Naive B cell (primary cell): ENCODE measurements at places on chromosomes 13 and 19. TPM values are rescaled to one million over a fixed set of nuclear protein-coding genes. Genes with fewer than 3 reads are reported as not detected.

DNA sequence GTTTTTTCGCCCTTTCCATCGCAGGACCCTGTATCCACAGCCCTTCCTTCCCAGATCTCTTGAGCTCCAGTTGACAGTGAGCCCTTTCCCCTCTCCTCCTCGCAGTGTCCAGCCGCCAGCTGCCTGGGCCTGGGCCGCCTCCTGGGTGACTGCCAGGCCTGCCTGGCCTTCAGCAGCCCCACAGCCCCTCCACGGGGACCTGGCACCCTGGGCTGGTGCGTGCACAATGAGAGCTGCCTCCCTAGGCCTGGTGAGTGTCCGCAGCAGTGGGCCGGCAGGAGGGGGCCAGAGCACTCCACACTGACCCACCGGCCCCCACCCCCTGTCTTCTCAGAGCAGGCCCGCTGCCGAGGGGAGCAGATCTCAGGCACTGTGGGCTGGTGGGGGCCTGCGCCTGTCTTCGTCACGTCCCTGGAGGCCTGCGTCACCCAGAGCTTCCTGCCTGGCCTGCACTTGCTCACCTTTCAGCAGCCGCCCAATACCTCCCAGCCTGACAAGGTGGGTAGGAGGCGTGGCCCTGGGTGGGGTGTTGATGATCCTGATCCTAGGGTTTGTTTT, 19.0 kb downstream of the MEGF8 start:
- H3K27me3 ChIP-seq: no peaks in the 10 kb centered on the region
- no peak for DNase-seq
- peaks cover 4% of the 10 kb centered on the region for H3K4me1 ChIP-seq
- no peak overlapping the region for H3K27ac ChIP-seq

DNA sequence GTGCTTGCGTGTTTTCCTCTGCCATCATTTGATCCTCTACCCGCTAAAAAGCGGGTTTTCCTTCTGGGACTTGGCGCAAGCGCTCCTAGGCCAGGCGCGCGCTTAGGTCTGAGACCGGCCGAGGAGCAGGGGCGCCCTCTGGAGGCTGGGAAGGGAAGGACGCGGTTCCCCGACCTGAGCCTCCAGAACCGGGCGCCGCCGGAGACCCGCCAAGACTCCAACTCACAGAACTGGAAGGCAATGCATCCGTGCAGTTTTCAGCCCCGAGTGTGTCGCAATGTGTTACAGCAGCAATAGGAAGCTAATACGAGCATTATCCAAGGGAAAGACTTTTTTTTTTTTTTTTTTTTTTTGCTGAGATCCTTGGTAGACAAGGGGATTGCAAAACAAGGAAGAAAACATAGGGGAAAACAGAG, 190.9 kb downstream of the COL4A1 start:
- H3K27ac ChIP-seq: no peak overlapping the region
- peaks cover 22% of the 10 kb centered on the region for H3K27me3 ChIP-seq
- no peaks in the 10 kb centered on the region for H3K36me3 ChIP-seq
- no peak overlapping the region for H3K4me3 ChIP-seq
- peak; percentile 9 for DNase-seq
- peaks cover 6% of the 10 kb centered on the region for H3K4me1 ChIP-seq

DNA sequence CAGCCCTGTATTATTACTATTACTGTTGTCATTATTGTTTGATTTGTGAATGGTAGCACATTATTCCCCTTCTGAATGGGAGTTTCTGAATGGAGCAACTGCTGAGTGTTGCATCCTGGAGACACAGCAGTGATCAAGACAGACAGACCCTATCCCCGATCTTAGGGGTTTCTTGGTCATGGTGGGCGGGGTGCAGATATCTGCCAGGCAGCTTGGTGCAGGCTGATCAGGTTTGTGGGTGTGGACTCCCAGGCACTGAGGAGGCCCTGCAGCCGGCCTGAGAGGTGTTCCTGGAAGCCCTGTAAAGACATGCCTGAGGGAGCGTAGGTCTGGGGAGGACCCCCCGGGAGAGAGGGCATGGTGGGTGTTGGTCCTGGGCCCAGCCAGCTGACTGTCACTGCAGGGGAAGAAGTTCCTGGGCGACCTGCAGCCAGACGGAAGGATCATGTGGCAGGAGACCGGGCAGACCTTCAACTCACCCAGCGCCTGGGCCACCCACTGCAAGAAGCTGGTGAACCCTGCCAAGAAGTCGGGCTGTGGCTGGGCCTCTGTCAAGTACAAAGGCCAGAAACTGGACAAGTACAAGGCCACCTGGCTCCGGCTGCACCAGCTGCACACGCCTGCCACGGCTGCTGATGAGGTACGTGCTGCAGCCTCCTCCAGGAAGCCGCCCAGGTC, 2.1 kb downstream of the MPND start:
- no peak overlapping the region for H3K27ac ChIP-seq
- no peak for DNase-seq
- peak overlapping the region; percentile 48 for H3K4me3 ChIP-seq
- H3K27me3 ChIP-seq: no peaks in the 10 kb centered on the region

- H3K4me3 ChIP-seq: no peak overlapping the region
- no peaks in the 10 kb centered on the region for H3K36me3 ChIP-seq
- no peak for DNase-seq
Observed at GRCh38 chr13:47555235-47555634, 445.8 kb downstream of the SUCLA2 start.

DNA sequence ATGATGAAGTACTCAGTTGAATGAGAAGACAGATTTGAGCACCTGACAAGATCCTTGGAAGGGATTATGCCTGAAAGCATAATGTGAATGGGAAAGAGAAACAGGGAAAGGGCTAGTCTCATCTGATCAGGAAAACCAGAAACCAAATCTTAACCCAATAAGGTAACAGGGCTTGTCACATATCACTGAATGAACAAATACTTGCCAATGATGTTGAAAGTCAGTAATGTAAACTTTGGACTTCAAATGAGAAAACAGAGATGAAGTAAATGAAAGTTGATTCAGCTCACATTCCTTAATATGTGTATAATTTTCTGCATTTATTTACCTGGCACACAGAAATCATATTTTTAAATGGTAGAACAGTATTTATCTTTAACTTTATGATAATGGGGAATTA, 480.0 kb downstream of the KCTD12 start:
- peaks cover 8% of the 10 kb centered on the region for H3K27me3 ChIP-seq
- no peak overlapping the region for H3K27ac ChIP-seq

DNA sequence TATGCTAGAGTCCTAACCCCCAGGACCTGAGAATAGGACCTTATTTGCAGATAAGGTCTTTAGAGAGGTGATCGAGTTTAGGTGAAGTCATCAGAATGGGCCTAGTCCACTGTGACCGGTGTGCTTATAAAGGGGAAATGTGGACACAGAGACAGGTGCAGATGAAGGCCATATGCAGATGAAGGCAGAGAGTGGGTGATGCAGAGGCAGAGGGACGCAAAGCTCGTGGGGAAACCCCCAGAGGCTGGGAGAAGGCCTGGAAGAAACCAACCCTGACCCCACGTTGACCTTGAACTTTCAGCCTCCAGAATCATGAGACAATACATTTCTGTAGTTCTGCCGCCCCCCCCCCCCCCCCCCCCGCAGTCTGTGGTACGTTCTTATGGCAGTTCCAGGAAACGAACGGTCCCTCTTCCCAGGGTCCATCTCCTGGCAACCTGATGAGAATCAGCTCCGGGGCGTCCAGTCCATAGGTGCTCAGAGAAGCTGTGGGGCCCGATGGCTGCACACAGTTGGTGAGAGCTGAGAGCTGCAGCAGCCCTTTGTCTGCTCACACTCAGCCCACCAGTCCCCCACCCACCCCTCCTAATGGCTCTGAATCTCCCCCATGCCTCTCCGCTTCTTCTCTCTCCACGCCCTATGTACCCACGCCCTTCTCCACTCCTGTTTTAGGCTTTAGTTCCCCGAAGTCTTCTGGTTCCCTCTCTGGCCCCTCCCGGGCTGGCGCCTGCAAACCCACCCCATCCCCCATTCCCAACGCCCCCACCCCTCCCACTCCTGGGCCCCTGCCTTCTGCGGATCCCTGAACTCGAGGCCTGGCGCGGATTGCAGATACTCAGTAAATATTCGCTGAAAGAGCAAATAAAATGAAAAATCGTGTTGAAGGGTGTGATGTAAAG, 218.3 kb upstream of the MAB21L1 start:
- no peak for DNase-seq
- no peak overlapping the region for H3K4me3 ChIP-seq
- no peaks in the 10 kb centered on the region for H3K36me3 ChIP-seq

- no peak overlapping the region for H3K27ac ChIP-seq
- H3K4me1 ChIP-seq: no peaks in the 10 kb centered on the region
- no peaks in the 10 kb centered on the region for H3K36me3 ChIP-seq
Observed at GRCh38 chr19:7260161-7260560, 34.1 kb downstream of the INSR start.

GRCh38 chr19:53942001-53942786, 20.5 kb upstream of the CACNG8 start:
- peaks cover 83% of the 10 kb centered on the region for H3K27me3 ChIP-seq
- H3K4me3 ChIP-seq: no peak overlapping the region
- no peak overlapping the region for H3K27ac ChIP-seq
- H3K4me1 ChIP-seq: peaks cover 12% of the 10 kb centered on the region

GRCh38 chr13:26707122-26708006, 53.2 kb downstream of the GPR12 start:
- no peak overlapping the region for H3K27ac ChIP-seq
- peak; percentile 16 for DNase-seq
- H3K27me3 ChIP-seq: peaks cover 33% of the 10 kb centered on the region
- H3K36me3 ChIP-seq: no peaks in the 10 kb centered on the region
- H3K4me3 ChIP-seq: no peak overlapping the region

GRCh38 chr19:49555600-49556411, 24.6 kb downstream of the NOSIP start:
- H3K36me3 ChIP-seq: peaks cover 8% of the 10 kb centered on the region
- no peak for DNase-seq
- H3K27ac ChIP-seq: no peak overlapping the region

- no peak overlapping the region for H3K27ac ChIP-seq
- no peaks in the 10 kb centered on the region for H3K27me3 ChIP-seq
- no peaks in the 10 kb centered on the region for H3K4me1 ChIP-seq
- peaks cover 4% of the 10 kb centered on the region for H3K36me3 ChIP-seq
- no peak overlapping the region for H3K4me3 ChIP-seq
Observed at GRCh38 chr19:56261145-56261544, 11.4 kb upstream of the EDDM13 start.

DNA sequence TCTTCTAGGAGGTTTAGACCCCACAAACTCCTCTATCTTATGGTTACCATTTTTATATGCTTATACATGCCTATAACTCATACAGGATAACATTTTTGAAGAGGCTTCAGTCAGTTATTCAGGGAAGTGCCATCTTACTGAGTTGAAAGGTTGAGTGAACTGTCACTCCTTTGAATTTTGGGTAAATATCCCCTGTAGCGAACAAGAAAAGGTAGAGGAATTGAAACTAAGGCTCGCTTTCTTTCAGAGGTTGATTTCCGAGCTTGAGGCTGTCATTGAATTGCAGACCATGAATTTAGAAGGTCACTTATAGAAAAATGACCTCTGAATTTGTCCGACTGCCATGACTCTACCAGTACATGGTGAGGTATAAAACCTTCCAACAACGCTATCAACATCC, 35.1 kb downstream of the MICU2 start:
- no peaks in the 10 kb centered on the region for H3K27me3 ChIP-seq
- peaks cover 26% of the 10 kb centered on the region for H3K4me1 ChIP-seq
- DNase-seq: no peak
- H3K4me3 ChIP-seq: no peak overlapping the region

DNA sequence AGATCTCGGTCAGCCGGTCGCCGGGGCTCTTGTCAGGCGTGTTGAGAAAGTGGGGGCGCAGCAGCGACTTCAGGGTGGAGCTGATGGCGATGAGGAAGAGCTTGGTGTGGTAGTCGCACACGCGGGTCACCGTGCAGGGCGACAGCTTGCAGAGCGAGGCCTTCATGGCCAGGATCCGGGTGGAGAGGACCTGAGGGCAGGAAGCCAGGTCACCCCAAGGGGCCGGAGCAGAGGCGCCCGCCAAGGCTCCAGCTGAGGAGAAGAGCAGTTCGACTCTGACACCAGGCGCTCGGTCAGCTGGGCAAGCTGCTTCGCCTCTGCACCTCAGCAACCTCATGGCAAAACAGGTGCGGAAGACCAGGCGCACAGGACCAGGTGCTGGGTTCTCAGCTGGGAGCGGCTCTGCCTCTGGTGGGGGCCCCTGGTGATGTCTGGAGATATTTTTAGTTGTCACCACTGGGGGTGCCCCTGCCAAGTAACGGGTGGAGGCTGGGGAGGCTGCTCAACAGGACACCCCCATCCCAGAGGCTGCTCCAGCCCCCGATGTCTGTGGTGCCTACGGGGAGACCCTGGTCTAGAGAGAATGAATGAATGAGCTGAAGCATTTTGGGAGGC, 15.9 kb downstream of the CFD start:
- H3K4me1 ChIP-seq: peaks cover 11% of the 10 kb centered on the region
- DNase-seq: no peak
- no peaks in the 10 kb centered on the region for H3K27me3 ChIP-seq
- no peak overlapping the region for H3K4me3 ChIP-seq
- H3K27ac ChIP-seq: no peak overlapping the region

Gene RAB3A
- 0.60 TPM for polyA plus RNA-seq

Gene SPACA4
- not detected for polyA plus RNA-seq

Gene CEACAM21
- polyA plus RNA-seq: 7.1 TPM

Gene SRRM5
- polyA plus RNA-seq: not detected

Gene FPR1
- polyA plus RNA-seq: 1.4 TPM

Gene APOE
- polyA plus RNA-seq: not detected
